IPS-NIHi11 (cell line): ENCODE measurements at places on chromosomes 7 and 10.
A peak's percentile ranks its signal among the peaks of the same experiment; 100 is the strongest.

GRCh38 chr10:70648427-70648826 lies 23.9 kb upstream of the ADAMTS14 start:
- DNase-seq = no peak

GRCh38 chr10:11831520-11831951 lies 8.4 kb downstream of the PROSER2 start:
- no peak for DNase-seq

DNA sequence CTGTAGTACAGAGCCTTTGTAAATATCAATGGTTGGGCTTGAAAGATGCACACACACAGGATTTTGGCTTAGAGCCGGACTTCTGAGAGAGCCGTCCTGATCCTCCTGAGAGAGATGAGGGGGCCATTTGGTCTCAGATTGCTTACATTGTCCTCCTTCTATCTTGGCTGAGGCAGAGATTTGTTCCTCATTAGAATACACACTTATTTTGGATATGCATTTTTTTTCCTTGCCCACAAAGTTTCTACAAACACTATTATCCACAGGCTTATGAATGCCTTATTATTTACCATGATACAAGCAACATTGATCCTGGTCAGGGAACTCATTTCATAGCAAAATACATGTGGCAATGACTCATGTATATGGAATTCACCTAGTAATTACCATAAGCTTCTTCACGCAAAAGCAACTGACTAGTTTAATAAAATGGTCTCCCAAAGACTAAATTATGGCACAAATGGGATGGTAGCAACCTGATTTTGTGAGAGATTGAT lies 175.3 kb downstream of the MDFIC start:
- no peak for DNase-seq

GRCh38 chr10:78318305-78318704 lies 284.6 kb downstream of the RPS24 start:
- DNase-seq = no peak

DNA sequence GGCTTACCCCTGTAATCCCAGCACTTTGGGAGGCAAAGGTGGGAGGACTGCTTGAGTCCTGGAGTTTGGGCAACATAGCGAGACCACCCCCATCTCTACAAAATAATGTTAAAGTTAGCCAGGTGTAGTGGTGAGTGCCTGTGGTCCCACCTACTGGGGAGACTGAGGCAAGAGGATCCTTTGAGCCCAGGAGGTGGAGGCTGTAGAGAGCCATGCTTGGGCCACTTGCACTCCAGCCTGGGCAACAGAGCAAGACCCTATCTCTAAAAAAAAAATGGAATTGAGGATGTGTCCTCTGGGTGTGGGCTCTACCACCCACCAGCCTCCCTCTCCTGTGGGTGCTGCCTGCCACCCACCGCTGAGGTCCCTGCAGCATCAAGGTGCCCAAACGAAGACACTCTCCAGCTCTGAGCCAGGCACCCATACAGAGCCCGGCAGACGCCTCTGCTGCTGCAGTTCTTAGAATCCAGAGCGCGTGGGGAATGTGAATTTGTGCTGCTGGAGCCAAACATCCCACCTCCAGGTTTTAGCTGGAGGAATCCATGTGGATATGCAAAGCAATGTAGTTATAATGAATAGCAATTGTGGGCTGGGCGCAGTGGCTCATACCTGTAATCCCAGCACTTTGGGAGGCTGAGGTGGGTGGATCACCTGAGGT lies 176.0 kb upstream of the TNRC18 start:
- no peak for DNase-seq

DNA sequence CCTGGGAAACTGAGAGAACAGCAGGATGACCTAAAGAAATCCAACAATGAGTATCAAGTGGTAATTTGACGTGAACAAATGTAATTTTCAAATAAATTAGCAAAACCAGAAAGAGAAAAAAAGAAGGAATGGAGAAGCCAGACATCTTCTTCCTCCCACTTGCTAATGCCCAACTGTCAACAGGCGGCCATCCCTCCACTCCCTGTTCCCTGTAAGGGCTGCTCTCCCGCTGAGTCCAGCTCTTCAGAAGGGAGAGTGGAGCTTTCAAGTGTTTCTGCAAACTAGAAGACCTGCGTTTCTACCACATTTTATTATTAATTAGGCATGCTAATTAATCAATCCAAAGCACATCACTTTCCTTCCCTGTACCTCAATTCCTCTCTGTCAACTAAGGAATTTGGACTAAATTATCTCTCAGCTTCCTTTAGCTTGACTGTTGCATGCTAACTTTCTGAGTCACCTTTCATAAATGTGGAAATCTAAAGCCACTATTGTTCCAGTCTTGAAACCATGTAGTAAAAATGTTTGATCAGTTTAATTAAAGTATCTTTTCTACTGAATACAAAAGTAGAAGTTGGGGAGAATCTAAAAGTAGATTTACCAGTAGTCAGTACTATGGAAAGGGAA lies 48.4 kb upstream of the CUL1 start:
- no peak for DNase-seq

- no peak for DNase-seq
These were observed 132.2 kb downstream of the ZNF365 start for GRCh38 chr10:62506371-62506770.

DNA sequence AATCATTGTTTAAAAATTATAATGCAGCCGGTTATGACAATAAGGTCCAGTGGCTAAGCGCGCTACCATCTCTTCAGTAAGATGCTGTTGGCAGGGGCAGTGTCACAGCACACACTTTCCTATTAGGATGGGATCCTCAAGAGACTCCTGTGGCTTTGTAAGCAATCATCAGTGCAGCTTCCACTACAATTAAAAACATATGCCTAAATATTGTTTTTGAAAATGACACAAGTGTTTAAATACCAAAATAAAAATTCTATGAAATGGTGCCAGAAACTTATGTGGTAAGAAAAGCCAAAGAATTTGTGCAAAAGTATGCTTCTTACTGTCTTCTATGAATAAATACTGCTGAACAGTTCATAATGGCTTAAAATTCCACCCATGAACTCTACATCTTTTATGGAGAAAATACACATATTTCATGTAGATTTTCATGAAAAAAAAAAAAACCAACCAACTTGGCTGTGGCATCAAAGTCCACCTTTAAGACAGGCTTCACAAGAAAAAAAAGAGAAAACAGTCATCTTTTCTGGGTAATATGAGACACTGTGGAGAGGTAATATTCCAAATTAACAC lies 132.8 kb downstream of the SEMA3C start:
- DNase-seq = no peak

DNA sequence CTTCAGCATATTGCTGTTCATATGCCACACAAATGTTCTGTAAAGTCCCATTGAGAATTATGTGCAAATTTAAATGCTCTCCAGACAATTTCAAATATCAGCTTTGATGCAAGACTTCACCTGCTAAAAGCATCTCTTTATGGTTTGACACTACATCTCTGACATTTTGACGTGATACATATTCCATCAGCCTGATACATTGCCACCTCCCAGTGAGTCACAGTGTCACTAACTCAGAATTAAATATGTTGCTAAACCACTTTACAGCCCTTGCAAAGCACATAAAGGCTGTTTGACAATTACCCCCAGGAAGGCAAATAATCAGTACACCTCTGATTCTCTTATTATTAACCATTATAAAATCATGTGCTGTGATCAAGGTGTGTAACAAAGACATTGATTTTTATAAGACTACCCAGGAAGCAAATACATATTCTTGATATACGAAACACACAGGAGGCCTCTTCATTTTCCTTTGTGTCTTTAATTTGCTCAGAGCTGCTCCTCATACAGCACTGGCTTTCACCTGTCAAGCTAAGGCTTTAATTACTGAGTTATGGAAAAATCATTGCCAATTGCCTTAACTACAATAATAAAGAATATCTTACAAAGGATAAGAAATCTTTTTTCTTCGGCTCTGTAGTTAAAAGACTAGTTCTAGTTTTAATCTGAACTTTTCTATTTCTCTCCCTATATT lies 547.5 kb upstream of the C7orf33 start:
- DNase-seq = no peak

- no peak for DNase-seq
These were observed 16.1 kb downstream of the USP6NL start for GRCh38 chr10:11595395-11595692.

- DNase-seq = no peak
These were observed 1252.2 kb downstream of the REEP3 start for GRCh38 chr10:64773357-64773756.

DNA sequence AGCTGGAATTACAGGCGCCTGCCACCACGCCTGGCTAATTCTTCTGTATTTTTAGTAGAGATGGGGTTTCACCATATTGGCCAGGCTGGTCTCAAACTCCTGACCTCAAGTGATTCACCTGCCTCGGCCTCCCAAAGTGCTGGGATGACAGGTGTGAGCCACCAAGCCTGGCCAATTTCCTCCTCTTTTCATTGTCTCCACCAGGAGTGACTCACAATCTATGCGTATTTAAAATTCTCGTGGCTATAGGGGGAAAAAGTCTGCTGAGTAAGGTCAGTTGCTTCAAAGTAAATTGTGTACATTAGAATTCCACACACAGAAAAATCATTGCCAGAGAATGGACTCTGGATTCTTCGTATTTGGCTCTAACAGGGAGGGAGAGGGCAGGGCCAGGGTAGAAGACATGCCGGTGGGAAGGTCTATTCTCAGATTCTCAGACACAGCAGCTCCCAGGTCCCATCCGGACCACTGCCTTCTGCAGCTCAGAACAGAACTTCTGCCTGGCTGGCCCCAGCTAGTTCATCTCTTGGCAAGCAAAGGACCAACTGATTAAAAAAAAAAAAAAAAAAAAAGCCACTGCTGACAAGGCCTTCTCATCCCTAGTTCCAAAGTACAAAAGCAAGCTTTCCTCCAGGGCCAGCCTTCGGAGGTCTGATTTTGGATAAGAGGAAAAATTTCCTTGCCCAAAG lies 22.2 kb downstream of the PSPH start:
- no peak for DNase-seq

GRCh38 chr10:89421018-89421476 lies 6.7 kb downstream of the IFIT5 start:
- no peak for DNase-seq

DNA sequence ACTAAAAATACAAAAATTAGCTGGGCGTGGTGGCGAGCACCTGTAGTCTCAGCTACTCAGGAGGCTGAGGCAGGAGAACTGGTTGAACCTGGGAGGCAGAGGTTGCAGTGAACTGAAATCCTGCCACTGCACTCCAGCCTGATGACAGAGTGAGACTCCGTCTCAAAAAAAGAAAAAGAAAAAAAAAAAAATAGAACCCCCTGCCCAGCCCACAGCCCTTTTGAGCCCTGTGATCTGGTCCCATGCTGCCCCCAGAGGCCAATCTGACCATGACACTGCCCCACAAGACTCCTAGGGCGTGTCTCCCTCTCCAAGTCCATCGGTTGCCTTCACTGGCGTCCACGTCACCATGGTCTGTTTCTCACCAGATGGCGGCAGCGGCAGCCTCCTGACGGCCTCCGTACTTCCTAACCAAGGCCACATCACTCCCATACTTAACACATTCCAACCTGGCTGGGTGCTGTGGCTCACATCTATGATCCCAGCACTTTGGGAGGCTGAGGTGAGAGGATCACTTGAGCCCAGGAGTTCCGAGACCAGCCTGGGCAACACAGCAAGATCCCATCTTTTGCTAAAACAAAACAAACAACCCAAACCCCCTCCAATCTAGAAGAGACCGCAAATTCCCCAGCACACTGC lies 18.0 kb downstream of the STX1A start:
- peak; percentile 87 for DNase-seq

DNA sequence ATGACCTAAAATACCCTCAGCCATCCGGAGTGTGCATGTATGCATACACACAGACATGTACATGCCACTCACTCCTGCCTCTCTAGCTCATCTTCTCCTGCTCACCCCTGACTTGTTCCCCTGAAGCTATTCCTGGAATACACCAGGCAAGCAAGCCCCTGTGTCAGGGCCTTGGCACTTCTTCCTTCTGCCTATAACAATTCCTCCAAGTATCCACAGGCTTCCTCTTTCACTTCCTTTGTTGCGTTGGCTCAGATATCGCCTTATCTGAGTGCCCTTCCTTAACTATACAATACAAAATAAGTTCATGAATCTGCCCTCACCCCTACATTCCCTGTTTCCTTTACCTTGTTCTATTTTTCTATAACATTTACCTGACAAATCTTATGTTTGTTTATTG lies 88.8 kb downstream of the NOD1 start:
- no peak for DNase-seq

- DNase-seq = no peak
These were observed 355.0 kb downstream of the GLRX3 start for GRCh38 chr10:130491011-130491692.

DNA sequence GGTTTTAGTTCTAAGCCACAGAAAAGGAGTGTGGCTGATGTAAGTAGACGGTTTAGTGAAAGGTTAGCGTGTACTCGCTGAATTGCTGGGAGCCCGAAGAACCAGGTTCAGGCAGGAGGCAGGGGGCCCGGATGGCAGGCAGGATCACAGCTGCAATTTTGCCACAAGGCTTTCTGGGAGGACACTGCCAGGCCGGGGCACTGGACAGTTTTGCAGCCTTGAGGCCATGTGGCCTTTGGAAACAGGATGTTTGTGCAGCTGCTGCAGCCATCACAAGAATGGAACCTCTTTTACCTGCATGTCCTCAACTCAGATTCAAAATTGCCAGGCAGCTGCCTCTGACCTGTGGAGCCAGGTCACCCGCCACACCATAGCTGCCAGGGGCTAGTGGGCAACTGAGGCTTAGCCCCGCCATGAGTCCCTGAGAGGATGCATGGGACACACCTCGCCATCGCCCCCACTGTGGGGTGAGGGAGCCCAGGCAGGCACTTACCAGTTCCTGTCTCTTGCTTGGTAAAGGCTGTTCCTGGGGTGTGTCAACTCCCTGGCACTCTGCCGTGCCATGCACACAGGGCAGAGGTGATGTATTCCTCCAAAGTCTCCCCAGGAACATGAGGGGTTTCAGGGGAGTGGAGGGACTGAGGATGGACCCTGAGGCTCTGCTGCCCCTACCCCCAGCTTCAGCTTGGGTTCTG lies 188.6 kb downstream of the RPS24 start:
- no peak for DNase-seq

DNA sequence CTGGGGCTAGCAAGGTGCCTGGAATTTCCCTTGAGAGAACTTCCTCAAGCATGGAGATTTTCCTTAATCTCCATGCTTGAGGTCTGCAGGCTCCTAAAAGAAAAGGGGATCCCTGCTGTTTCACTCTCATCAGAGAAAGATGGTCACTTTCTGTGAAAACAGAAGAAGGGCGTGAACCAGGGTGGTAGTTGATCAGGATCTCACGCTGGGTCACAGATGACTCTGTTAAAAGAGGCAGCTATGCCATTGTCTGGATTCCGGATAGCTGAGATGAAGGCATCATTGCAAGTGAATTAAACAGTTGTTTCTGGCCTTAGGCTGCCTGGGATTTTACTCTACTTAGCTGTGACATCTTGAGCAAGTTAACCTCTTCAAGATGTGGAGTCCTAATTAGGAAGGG lies 525.9 kb downstream of the TYW1 start:
- no peak for DNase-seq
